ENCODE measurements at places on chromosomes 7 and 10. TPM values are rescaled to one million over a fixed set of nuclear protein-coding genes. Genes with fewer than 3 reads are reported as not detected.
A peak's percentile ranks its signal among the peaks of the same experiment; 100 is the strongest.

Gene TCF7L2
- polyA plus RNA-seq: 18.2 TPM

Gene GIMAP2
- polyA plus RNA-seq: 0.13 TPM

Gene PTPN12
- 21.7 TPM for polyA plus RNA-seq

Gene CALML5
- not detected for polyA plus RNA-seq

Gene TMEM273
- polyA plus RNA-seq: not detected

Gene GHRHR
- not detected for polyA plus RNA-seq

Gene BTBD16
- not detected for polyA plus RNA-seq

Gene SPDYE3
- polyA plus RNA-seq: 3.8 TPM

Gene CELF2
- polyA plus RNA-seq: 27.5 TPM

Gene TRPV5
- polyA plus RNA-seq: not detected

Gene LRRC4
- not detected for polyA plus RNA-seq

Gene ST8SIA6
- polyA plus RNA-seq: not detected

DNA sequence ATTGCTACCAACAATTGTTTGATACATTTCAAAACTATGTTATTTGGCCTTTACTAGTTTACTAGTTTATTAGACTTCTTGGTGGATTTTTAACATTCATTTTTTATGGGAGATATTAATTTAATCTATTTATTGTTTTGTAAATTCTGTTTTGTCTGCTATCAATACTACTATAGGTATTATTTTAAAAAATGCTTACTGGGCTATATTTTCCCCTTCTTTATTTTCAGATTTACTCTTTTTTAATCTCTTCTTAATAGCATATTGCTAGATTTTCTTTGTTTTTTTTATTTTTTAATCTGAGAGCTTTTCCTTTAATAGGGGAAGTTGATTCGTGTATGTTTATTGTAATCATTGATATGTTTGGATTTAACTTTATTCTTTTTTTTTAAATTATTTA lies 147.5 kb downstream of the CDK14 start:
- DNase-seq: no peak

DNA sequence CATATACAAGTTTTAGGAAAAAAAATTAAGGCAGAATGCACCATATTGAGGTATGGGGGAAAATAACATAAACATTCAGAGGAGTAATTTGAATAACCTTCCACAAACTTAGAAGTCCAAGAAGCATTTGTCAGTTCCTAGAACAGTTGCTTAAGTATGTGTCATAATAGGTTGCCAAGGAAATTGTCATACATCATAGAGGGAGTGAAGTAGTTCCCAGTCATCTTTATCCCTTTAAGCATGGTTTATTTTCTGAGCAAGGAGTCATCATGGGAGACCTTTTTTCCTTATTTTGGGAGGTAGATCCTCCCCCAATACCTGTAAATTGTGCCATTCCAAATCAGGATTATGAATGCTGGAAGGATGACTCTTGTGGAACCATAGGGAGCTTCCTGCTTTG lies at the start of gene SSMEM1:
TSS of gene SSMEM1 (plus strand) at position 219 of the 400 bp plus-strand sequence. CDS start at position 270, 51 bp downstream.
- DNase-seq: peak; percentile 92

DNA sequence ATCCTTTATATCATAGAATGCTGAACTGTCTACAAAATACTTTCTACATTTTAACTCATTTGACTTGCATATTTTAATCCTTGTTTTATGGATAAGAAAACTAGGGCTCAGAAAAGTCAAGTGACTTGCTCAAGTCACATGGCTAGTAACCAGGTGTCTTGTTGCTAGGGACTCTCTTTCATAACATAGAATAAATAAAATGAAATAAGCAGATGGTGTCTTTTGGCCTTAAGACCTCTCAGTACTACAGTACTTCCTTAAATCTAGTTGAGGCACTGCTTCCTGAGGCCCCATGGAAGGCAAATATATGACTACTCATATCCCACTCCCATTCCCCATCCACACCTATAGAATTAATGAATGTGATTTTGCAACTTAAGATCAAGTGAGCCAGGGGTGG lies 87.9 kb downstream of the CDK6 start:
- DNase-seq: no peak

GRCh38 chr7:117951285-117951684 lies 78.0 kb upstream of the CTTNBP2 start:
- no peak for DNase-seq

GRCh38 chr10:109947111-109947920 lies 24.0 kb upstream of the XPNPEP1 start:
- no peak for DNase-seq

GRCh38 chr10:2733278-2733963 lies 333.9 kb upstream of the PFKP start:
- DNase-seq: no peak

DNA sequence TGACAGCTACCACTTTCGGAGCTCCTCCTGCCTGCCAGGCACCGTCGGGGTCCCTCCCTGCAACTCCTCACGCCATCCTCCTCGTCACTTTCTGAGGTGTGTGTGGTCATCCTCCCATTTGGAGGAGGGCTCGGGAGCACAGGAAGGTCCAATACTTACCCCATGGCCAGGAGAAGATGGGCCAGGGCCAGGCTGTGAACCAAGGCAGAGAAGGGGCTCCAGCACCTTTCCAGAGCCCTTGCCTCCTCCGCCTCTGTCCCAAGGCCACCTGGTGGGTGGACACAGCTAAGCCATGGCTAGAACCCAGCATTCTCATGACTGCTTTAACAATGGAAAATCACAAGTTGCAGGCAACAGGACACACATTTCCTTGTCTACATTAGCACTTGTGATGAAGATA lies 215.5 kb downstream of the TCERG1L start:
- no peak for DNase-seq

- DNase-seq: no peak
These were observed 118.8 kb downstream of the IQUB start for GRCh38 chr7:123415625-123416024.

DNA sequence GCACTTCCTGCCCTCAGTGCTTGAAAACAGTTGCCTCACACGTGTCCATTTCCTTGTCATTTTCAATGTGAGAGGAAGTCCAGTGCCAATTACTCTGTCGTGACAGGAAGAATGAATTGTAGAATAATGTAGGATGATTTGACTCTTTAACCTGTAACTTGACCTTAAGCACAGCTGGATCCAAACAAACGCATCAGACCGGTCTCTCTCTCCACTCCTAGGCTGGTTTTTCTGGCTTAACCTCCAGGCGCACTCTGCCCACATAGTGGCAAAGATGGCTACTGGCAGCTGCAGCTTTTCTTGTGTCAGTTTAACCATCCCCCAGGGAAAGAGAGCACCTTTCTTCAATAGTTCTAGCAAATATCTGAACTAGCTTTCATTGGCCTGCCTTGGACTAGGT lies 29.4 kb upstream of the PNLIPRP3 start:
- DNase-seq: no peak

GRCh38 chr7:51376420-51377092 lies 59.9 kb upstream of the COBL start:
- peak; percentile 17 for DNase-seq

DNA sequence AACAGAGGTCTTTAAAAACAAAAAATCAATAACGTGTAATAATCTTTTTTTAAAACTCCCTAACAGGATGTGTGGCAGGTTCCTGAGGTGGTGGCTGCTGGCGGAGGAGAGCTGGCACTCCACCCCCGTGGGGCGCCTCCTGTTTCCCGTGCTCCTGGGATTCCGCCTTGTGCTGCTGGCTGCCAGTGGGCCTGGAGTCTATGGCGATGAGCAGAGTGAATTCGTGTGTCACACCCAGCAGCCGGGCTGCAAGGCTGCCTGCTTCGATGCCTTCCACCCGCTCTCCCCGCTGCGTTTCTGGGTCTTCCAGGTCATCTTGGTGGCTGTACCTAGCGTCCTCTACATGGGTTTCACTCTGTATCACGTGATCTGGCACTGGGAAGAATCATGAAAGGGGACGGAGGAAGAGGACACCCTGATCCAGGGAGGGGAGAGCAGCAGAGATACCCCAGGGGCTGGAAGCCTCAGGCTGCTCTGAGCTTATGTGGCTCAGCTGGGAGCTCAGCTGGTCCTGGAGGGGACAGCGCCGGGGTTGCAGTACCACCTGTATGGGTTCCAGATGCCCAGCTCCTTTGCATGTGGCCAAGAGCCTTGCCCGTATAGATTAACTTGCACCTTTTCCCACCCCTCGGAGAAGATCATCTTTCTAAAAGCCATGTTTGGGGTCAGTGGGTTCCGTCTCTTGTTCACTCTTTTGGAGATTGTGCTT lies 16.7 kb upstream of the AZGP1 start:
- DNase-seq: no peak

- DNase-seq: no peak
These were observed 102.8 kb downstream of the PIP4K2A start for GRCh38 chr10:22611425-22612115.

- DNase-seq: no peak
These were observed 29.5 kb upstream of the HSPB1 start for GRCh38 chr7:76272851-76273497.

DNA sequence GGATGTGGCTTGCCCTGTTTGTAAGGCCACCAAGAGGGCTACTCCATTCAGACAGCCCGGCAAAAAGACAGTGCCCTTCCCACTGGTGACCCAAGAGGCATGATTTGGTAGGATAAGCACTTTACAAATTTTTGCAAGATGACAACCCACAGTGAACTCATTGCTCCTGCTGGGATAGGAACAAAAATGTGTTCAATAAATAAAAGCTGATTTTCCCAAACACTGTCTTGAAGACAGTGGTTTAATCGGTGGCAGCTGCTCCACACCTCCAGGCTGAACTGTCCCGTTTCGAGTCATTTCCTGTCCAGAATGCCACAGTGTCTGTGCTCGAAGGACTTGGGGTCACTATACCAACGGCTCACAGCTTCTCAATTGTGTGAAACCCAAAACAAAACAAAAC lies 45.1 kb upstream of the NPTX2 start:
- DNase-seq: no peak

GRCh38 chr10:51620131-51620530 lies 79.3 kb downstream of the CSTF2T start:
- no peak for DNase-seq

DNA sequence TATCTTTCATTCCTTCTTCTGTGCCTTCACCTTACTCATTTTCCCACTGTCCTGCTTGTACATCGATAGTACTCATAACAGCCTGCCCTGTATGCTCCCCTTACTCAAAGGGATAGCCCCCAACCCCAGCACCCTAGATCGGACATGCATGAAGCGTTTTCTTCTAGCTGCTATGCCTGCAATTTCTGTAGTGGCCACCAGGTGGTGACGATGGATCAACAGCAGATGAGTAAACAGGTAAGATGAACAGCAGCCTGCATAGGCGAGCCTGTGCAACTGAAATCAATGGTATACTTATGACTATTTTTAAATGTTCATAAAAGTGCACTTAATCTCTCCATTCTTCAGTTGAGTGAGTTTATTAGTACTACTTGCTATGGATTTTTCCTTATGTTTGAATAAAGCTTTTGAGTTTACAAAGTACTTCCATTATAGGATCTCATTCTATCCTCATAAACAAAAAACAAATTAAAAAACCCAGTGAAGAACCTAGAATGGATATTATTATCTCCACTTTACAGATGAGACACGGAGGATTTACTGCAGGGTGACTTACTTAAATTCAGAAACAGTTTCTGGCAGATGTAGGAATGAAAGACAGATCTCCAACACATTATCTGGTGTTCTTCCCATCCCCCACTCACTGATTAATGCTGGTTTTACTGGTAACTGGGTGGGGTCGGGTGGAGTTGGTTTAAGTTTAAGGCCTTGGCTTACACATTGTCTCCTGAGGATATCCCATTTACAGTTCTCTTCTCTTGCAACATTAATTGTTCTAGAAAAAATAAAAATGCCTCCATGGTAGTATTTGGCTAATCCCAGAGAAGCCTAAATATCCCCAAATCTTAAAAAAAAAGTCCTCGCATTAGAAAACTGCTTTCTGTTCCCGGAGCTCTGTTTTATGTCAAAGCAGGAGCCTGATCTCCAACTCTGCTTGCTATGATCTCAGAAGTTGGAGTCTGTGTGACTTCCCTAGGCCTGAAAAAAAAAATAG lies 222.1 kb downstream of the GLI3 start:
- peak; percentile 38 for DNase-seq

GRCh38 chr7:112447406-112447805 lies 2.9 kb upstream of the IFRD1 start:
- no peak for DNase-seq

GRCh38 chr10:119189811-119190282 lies 11.2 kb upstream of the PRDX3 start:
- no peak for DNase-seq

DNA sequence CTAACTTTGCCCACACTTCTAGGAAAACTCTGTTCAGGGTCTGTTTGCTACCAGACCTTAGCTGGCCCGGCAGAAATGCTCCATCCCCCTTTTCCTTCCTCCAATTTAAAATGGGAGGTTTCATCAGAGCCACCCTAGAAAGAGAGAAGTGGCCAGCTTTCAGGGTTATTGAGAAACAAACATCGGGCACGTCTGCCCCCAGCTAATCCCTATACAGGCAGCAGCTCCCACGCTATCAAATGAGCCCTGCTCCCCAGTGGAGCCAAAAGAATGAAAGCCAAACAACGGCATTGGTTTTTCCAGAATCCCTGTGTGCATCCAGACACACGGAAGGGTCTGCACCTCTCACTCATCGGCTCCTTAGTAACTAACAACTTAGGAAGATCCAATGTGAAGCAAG lies 132.5 kb downstream of the GRID1 start:
- DNase-seq: no peak

DNA sequence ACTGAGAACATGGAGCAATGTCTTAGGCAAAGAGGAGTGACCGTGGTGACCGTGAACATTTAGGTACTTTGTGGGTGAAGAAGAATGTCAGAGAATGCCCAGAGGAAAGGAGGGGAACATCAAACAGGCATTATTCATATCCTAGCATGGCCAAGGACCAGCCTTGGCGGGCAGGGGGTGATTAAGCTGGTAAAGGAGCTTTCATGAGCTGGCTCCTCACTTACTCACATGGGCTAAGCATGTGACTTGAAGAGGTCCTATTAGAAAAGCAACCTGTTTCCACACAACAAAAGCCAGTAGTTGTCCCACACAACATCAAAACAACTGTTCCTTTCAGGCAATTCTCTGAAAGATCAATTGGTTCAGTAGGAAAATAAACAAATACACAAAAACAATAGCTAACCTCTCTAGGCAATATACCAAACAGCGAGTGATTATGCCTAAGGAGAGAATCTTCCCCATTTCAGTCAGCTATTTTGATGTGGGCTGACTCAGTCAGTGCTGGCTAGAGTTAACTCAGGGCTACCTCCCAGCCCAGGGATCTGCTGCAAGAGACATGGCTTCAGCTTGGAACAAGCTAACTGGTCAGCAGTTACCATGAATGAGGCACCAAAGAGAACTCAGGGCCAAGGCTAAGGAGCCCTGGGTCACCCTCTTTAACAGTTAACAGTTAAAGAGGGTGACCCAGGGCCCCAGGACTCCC lies 283.5 kb downstream of the ARHGAP12 start:
- peak; percentile 81 for DNase-seq

DNA sequence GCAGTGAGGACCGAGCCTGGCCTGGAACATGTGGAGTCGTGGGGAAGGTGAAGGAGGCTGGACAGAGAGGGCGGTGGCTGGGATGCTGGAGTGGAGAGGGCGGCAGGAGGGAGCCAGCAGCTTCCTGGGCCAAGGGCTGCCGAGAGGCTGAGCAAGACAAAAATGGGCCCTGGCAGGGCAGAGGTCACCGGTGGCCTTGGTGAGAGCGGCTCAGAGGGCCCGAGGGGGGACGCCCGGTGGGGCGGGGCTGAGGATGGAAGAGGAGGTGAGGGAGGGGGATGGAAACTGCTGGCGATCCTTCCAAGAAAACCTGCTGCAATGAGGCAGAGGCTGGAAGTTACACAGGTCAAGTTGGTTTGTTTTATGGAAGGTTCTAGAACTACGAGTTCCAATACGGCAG lies 69.5 kb downstream of the ELFN1 start:
- DNase-seq: no peak

Data from GM23248 (cell line).